ENCODE measurements at places on chromosomes 2 and 18.
A peak's percentile ranks its signal among the peaks of the same experiment; 100 is the strongest.

DNA sequence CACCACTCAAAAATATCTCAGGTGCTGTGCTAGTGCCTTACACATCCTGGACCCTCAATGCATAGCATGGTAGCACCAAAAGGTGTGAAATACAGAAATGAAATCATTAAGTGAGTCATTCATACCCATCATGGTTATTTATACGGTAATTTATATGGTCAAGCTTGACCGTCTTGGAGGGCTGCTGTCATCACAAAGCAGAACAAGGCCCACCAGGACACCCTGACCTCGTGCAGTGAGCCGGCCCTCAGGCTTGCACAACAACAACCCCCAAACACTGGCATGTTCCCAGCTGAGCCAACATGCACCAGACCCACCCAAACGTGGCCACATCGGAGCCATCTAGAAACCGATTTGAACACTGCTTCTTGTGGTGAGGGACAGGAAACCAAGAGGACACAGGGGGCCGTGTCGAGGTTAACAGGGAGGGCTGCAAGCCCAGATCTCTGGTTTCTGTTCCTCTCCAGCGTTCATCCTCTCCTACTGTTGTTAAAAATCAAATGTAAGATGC is 378.5 kb upstream of the ID2 start:
- no peak for DNase-seq

DNA sequence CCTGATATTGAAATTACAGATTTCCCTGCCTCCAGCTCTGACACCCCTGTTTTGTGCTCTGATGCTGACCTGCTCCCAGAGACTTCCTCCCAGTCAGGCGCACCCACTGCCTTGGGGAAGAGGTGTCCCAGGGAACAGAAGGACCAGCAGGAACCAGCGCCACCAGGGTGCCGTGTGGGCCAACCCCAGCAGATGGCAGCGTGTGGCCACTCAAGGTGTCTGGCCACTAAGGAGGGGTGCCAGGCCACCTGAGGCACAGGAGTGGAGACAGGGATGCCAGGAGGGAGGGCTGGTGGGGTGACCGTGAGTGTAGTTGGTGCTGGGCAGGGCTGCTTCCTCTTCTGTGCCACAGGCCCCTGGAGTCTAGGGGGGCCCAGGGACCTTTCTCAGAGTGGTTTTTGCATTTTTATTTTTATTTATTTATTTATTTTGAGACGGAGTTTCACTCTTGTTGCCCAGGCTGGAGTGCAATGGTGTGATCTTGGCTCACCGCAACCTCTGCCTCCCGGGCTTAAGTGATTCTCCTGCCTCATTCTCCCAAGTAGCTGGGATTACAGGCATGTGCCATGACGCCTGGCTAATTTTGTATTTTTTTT is 56.0 kb downstream of the TEX44 start:
- no peak for DNase-seq

GRCh38 chr2:10192392-10193015 is 70.0 kb downstream of the RRM2 start:
- no peak for DNase-seq

DNA sequence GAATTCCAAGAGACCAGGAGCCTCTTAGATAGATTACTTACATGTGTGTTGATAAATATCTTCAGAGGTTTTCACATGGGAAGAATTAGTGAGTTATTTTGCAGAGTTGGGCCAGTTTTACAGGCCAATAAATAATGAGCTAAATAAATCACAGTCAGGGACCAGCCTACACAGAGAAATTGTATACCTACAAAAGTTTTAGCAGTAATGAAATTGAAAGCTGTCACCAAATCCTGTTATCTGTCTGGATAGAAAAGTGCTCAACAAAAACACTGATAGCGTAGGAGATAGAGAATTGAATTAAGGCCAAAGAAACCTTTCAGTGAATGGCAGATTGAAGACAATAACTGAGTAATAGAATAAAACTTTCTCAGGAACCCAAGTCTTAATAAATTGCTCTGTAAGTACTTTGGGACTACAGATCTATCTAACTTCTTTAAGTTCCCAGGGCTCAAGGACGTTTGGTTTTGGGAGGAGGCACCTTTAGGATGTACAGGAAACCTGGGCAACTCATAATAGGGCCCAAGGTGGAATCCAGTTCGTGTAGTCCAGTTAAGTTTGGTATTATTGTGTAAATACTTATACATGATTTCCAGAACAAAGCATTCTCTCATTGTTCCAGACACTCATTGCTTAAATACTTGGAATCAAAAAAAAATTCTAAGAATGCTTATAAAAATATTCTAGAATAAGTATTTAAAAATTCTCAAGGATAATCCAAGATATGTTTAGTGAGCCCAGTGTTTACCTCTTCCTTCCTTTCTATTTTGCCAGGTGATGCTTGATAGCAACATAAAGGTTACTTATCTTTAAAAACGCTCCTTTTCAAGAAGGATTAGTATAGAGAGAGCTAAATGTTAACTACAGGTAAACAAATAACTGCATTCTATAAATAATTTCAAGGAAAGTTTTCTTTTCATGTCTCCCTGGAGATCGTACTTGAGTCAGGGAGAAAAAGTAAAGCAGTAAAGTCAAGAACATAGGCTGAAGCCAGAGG is 134.5 kb downstream of the NCKAP5 start:
- no peak for DNase-seq

DNA sequence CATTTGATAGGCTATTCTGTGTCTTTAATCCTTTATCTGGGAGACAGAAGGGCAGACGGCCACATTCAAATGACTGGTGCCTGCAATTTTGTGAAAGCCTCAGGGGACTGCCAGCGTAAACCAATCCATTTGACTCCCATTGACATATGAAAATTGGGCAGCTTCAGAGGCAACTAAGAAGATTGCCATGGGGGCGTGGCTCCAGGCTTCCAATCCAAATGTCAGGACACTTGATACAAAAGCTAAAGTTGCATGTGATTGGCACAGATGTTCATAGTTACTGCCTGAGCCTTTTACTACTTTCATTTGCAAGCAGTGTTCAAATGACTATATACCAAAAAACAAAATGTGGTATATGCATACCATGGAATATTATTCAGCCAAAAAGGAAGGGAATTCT is 42.0 kb downstream of the SPC25 start:
- no peak for DNase-seq

- no peak for DNase-seq
Measured at GRCh38 chr2:150778828-150779227, 291.4 kb upstream of the RND3 start.

GRCh38 chr2:198628596-198628995 is 824.2 kb downstream of the PLCL1 start:
- DNase-seq: no peak

DNA sequence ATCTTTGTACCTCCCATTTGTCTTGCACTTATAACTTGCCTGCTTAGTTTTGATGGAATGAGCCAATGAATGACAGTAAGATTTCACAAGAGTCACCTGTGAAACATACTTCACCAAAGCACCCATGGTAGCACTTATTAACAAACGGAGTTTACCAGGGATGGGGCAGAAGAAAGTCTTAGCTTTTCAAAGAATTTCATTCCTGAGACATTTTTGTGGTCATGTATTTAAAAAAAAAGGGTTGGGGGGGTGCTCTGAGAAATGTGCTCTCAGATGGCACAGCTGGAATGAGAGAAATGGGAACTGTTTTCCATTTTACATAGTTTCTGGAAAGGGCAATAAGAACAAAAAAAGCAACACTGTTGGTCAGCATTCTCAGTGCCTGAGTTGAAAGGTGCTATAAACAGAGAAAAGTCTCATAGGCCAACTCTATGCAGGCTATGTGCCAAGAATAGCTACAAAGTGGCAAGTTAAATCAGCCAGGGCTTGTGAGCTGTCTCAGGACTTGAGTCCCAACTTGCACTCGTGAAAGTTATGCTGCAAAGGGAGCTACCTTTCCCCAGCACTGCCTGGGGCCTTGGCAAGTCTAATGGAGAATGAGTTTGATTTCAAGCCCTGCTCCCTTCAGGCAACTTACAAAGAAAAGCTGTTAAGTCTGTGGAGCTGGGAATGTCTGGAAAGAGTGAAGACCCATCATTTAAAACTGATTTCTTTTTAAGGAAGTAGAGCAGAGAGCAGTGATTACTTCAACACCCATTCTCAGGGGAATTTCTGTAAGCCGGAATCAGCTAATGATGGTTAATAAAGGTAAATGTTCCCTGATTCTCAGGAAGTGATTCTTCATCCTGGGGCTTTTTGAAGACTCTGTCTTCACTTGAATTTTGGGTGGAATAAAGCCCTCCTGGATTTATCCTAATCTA is 170.6 kb downstream of the SLC8A1 start:
- peak; percentile 78 for DNase-seq

DNA sequence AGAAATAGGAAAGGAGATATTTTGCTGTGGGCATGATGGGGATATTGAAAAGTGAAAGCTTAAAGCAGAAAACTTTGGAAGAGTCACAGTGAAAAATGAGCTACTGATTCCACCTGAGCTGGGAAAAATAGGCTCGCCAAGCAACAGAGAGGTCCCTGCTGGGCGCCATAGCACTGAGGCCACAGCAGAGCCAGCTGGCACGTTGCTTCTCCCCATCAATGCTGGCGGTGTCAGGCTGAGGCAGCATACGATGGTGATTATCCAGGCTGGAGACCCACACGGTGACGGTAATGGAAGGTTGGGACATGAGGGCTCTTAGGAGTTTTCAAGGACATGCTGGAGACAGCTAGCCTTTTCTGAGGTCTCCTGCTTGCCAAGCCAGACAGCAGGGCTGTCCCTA is 25.8 kb upstream of the DTNB start:
- DNase-seq: no peak

- DNase-seq: no peak
Measured at GRCh38 chr18:42824178-42824577, 291.3 kb downstream of the RIT2 start.

DNA sequence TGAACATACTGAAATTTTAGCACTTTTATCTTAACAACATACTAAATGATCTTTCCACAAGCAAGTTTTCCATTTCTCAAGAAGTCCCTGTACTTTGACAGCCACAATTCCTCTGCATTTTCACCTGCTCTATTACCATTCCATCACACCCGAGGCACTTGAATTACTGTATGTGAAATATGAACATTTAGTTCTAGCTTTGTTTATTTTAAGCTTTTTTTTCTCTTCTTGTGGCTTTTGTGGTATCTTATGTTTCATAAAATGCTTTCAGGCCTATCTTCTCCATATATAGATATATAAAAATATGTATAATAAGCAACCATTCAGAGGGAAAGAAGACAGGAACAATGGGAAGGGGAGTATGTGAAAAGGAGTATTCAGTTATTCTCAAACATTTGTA is 693.9 kb downstream of the SATB2 start:
- no peak for DNase-seq

DNA sequence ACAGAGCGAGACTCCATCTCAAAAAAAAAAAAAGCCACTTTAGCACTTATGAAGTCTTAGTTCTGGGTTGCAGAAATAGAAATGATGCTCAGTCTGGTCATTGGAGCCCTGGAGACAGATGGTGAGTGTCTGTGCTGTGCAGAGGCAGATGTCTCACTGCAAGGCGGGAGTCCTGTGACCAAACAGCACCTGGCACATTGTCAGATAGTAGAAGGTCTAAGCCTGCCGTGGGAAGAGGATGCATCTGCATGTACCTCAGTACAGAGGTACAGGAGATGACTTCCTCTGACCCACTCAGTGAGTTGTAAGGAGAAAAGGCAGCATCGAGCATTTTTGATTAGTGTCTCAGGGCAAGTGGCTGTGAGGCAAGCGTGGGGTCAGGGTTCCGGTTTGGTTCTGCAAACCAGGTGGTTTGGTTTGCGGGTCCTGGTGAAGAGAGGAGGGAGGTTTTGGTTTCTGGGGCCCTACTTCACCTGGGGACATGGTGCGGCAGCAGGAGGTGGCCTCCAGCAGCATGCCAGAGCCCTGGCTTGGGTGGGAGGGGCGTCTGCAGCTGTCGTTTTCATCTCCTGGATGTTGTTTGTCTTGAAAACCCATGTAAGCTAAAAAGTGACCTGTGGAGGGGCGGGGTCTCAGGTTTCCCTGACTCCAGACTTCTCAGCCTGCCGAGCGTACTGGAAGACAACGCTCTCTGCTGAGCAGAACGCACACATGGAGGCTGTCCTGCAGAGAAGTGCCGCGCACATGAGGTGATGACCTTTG is 3.8 kb downstream of the RBFA start:
- DNase-seq: no peak

DNA sequence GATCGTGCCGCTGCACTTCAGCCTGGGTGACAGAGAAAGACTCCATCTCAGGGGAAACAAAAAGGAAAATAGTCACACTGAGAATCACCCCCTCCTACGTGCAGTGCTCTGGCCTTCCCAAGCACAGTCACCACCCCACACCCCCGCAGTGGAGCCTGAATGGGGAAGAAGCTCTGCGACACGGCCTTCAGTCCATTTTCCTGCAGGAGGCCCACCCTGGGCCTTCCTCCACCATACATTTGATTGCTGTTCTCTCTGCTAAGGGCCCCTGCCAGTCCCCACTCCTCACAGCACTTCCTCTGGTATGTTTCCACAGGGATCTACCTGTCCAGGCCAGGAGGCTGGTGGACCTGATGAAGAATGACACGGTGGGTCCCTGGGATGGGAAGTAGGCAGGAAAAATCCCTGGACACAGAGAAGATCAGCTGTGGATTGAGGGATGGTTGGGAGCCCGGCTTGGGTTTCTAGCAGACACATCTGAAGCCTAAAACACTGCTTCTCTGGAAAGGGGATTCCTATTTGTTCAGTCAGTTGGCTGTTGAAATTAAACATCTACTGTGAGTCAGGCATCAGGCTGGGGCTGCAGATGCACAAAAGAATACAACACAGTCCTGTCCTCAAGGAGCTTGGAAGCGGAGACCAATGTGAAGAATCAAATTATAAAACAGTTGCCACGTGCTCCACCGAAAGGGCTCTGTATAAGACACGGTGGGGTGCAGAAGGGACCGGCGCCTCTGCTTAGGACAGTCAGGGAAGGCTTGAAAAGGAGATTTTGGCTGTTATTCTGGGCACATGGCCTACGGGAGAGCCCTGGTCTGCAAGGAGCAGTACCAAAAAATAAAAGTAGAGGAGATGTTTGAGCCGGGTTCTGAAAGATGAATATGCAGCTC is 82.2 kb downstream of the PLB1 start:
- no peak for DNase-seq

GRCh38 chr2:105647731-105648130 is 97.0 kb upstream of the NCK2 start:
- no peak for DNase-seq

- no peak for DNase-seq
Measured at GRCh38 chr2:190947711-190948251, 66.2 kb downstream of the STAT1 start.

- DNase-seq: no peak
Measured at GRCh38 chr2:229884775-229885699, 36.8 kb downstream of the TRIP12 start.

Data from GM04504 (cell line).